ENCODE measurements at places on chromosomes 4 and X. TPM values are rescaled to one million over a fixed set of nuclear protein-coding genes. Genes with fewer than 3 reads are reported as not detected.

The TMPRSS11F gene
- not detected for total RNA-seq

The ENPEP gene
- total RNA-seq: 0.32 TPM

The RAB33A gene
- total RNA-seq: 1.3 TPM

GRCh38 chr4:6466756-6467381, 5.5 kb downstream of the PPP2R2C start:
- no peak for DNase-seq

GRCh38 chrX:69124108-69124507, 41.1 kb downstream of the PJA1 start:
- DNase-seq: no peak

GRCh38 chrX:39519566-39520301, 578.0 kb downstream of the BCOR start:
- DNase-seq: no peak

DNA sequence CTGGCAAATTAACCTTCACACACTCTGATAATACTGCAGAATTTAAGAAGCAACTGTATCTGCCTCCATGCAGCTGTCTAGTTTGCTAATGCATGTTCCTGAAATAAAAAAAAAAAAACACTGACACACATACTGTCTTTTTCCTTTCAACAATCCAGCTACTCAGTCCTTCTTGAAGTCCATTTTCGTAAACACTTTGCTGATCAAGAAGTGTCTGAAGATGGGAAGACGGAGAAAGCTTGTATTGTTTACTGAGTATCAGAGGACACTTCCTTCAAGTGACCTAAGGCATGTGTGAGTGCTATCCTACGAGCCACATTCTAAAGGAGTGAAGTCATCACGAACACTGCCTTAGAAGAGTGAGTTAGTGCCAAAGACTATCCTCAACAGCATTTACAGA, 82.6 kb downstream of the LUZP4 start:
- DNase-seq: peak; percentile 60

- DNase-seq: peak; percentile 99
These were observed 47.9 kb downstream of the CXCL1 start for GRCh38 chr4:73917081-73917501.

GRCh38 chr4:120920666-120921065, 1.9 kb downstream of the PRDM5 start:
- no peak for DNase-seq

Data from fibroblast of villous mesenchyme (primary cell).